ENCODE measurements at places on chromosomes 2 and 18. TPM values are rescaled to one million over a fixed set of nuclear protein-coding genes. Genes with fewer than 3 reads are reported as not detected.

DNA sequence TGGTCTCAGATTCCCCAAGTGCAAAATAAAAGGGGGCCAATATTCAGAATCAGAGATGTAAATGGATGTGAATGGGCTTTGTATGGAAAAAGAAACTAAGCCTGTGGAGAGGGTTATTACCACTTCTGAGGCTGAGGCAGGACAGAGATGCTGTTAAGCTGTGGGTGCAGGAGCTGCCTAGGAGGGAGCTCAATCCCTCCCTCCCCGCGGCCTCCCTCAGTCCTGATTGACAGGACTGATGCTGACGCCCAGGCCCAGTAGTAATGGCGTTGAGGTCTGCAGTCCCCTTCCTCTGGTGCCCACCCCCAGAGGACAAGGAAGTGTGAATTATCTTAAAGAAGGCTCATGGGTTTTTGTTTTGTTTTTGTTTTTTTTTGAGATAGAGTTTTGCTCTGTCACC lies 40.4 kb downstream of the PSD4 start:
- DNase-seq = no peak

DNA sequence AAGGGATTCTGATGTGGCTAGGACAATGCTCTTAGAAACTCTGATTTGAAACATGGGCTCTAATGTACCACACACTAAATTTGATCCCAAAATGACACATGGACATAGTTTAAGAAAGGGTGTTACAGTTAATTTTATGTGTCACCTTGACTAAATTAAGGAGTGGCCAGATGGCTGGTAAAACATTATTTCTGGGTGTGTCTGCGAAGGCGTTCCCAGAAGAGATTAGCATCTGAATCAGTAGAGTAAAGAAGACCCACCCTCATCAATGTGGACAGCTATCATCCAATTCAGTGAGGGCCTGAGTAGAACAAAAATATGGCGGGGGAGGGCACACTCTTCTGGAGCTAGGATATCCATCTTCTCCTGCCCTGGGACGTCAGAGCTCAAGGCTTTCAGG lies 283.1 kb upstream of the CHAC2 start:
- DNase-seq = no peak

The BMP10 gene
- total RNA-seq = not detected

GRCh38 chr2:32852856-32853255 lies 93.9 kb upstream of the LTBP1 start:
- DNase-seq = no peak

The ABHD3 gene
- 59.8 TPM for total RNA-seq

DNA sequence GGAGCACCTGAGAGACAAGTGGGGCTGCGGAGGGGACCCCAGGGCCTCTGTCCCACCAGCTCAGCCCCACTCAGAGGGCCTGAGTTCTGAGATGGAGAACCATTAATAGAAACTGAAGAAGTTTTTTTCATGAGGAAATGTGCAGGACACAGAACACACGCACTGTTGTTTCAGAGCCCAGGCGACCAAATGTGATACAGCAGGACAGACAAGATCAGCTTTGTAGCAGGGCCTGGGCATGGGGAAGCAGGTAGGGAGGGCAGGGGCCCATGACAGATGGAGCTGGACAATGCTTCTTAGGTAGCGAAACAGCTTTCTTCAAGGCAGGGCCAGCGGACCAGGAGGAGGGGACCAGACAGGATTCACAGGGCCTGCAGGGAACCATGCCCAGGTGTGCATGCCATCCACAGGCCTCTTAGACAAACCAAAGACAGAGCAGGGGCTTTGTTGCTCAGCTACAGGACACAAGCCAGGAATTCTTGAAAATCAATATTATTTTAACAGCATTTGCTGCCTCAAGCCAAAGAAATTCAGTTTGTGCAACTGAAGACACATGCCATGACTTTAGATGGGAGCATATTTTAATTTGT lies 252.8 kb upstream of the GYPC start:
- no peak for DNase-seq

GRCh38 chr2:52857722-52858121 lies 909.9 kb upstream of the CHAC2 start:
- DNase-seq = no peak

GRCh38 chr2:58606799-58607198 lies 365.7 kb upstream of the FANCL start:
- no peak for DNase-seq

The C18orf54 gene
- total RNA-seq = 0.37 TPM

- no peak for DNase-seq
Observed at GRCh38 chr2:63846487-63846886, 4.8 kb downstream of the UGP2 start.

DNA sequence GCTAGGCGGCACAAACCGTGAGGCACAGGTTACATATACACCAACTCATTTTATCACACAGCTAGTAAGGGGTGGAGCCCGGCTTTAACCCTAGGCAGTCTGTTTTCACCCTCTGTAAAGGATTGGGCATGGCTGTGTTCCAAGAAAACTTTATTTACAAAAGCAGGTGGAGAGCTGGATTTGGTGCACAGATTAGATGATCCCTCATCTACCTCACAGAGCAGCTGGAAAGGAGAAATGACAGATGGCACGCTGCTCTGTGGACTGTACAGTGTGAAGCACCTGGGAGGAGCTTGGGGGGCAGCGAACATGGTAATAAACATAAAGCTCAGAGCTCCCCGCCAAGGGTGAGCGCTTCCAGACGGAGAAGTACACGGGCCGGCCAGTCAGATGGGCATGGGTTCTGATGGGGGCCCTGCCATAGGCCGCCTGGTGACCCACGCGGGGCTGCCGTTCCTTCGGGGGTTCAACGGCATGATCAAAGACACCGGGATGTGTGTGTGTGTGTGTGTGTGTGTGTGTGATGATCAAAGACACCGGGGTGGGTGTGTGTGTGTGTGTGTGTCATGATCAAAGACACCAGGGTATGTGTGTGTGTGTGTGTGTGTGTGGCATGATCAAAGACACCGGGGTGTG lies 862 bp upstream of the TMEM177 start:
- peak; percentile 57 for DNase-seq

DNA sequence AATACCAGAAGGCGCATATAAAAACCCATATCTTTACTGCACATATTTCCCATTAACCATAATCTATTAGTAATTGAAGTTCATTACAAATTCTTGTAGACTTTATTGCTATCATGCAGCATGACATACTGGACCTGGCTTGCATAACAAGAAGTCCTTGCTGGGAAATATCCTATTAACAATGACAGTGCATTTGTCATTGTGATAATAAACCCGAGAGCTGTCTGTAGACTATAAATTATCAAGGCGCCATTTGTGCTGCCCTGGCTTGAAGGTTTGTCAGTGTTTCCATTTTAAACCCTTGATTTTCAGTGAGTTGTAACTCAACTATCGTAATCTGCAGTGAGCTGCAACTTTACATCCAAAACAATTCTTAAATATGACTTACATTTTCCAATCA lies 59.0 kb downstream of the HNMT start:
- no peak for DNase-seq

The RAD51AP2 gene
- not detected for total RNA-seq

DNA sequence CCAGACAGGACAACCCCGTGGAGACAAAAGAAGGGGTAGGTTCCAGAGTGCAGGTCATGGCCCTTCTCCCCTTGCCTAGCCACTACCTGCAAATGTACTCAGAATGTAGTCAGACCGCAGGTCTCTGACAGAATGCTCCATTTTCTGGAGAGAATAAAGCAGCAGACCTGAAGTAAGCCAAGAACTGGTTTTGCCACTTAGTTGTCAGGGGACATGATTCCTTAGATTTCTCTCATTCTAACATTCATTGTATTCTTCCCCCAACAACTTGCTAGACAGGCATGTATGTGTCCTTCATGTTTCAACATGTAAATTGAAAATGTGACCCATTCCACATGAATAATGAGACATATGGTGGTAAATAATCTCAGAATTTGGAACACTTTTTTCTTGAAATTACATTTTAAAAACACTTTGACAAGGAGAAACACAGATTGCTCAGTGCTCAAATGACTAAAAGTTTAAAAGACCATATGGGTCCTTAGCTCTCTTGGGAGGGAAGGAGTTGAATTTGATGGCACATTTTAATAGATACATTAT lies 142.4 kb downstream of the CCBE1 start:
- no peak for DNase-seq

DNA sequence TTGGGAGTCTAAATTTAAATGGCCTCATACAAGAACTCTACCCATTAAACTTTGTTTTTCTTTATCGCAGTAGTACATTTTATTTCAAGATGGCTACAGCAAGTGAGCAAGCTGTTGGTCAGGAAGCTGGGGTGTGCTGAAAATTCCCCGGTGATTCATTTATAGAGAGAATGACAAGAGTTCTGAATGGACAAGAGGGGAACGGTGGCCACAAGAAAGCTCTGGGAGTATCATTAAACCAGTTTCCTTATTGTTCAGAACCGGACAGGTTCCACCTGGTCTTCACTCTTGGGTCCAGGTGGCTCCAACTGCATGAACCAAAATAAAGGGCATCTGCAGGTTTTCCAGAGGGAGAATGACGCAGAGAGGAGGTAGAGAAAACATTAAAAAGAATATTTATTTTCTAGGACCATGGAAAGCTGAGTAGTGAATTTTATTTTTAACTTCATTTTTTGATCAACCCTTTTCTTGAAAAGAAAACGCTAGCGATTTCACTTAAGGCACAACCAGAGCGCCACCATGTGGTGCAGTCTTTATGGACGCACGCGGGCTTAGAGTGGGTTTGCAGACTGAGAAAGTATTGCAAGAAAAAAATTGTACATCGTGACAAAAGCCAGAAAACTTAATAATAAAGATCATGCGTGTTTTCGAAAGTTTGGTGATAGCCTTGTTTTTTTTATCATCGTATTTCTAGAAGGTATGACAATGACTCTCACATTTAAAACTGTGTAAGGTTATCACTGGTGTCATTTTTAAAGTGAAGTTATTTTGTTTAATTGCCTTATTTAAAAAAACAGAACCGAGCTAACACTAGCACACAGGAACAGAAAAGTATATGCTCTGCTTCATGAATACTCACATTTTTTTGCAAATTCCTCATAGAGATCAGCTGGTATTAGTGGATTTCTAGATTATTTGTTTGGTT lies 97.9 kb upstream of the NOL4 start:
- peak; percentile 55 for DNase-seq

All from transverse colon (tissue), 4 donors.